ENCODE measurements at places on chromosomes 3 and 15.

DNA sequence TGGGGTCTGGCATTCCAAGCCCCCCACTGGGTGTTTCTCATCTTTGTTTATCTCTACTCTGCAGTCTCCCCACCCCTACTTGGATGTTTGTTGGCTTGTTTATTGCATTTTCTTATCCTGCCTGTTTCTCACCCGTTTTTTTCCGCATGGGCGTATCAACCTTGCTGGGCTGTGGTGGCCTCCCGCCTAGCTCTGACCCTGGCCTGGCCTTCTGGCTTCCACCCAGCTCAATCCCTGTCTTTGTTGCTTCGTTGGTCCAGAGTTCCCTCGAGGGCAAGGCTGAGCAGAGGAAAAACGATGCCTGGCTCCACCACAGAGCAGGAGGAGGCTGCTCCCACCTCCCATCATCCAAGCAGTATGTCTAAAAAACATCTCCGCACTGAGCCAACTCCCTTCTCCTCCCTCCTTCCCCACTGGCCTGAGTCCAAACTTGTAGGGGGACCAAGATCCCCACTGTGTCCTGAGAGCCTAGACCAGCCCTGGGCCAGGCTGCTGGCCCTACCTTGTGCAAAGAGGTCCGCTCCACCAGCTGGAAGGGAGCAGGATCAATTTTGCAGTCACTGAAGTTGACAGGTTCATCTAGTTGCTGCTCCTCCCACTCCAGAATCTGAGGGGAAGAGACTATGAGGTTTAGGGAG is 9.8 kb downstream of the CLCN2 start:
- no peak for DNase-seq

GRCh38 chr15:32833379-32833821 is 115.6 kb downstream of the GREM1 start:
- DNase-seq: no peak

DNA sequence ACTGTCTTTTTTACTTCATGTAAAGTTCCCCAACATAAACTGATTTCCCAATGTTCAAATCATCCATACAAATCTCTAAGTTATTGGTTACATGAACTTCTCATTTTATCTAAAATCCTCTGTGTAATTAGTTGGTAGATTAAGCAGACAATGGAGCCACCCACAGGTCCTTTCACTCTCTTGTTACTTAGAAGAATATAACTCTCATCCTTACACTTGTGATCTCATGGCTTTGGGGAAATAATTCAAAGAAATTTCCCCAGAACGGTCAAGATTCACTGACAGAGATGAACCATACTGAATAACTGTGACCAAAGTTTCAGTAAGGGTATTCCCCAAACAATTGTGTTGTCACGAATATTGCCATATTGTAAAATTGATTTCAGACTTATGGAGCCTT is 1102.6 kb upstream of the EPHA6 start:
- no peak for DNase-seq

- DNase-seq: no peak
These were observed 429.7 kb downstream of the RAP2B start for GRCh38 chr3:153591561-153592245.

- DNase-seq: no peak
These were observed 12.2 kb downstream of the H1-8 start for GRCh38 chr3:129555153-129555550.

- no peak for DNase-seq
These were observed 184.1 kb downstream of the ADAMTSL3 start for GRCh38 chr15:83837945-83838571.

GRCh38 chr3:52198643-52199608 is 966 bp downstream of the ALAS1 start:
- DNase-seq: no peak

DNA sequence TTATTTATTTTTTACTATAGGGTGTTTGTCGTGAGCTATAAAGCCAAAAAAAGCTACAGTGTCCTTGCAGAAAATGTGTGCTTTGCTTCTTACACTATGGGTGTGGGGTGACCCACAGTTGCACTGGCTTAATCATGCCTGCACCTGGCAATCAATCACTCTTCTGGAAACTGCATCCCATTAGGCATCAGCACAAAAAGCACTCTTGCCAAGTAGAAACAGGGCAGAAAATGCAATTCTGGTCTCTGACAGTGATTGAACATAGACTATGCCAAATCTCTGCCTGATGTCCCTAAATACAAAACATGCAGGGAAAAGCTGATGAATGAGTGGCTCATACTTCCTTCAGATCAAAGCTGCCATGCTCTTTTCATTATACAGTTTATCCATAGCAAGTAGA is 30.4 kb upstream of the PLAAT1 start:
- DNase-seq: no peak

GRCh38 chr3:179957264-179957845 is 79.4 kb downstream of the PEX5L start:
- no peak for DNase-seq

- DNase-seq: no peak
These were observed 476.5 kb upstream of the WNT5A start for GRCh38 chr3:55963601-55964000.

- DNase-seq: no peak
These were observed 14.0 kb downstream of the CHCHD4 start for GRCh38 chr3:14110699-14111098.

DNA sequence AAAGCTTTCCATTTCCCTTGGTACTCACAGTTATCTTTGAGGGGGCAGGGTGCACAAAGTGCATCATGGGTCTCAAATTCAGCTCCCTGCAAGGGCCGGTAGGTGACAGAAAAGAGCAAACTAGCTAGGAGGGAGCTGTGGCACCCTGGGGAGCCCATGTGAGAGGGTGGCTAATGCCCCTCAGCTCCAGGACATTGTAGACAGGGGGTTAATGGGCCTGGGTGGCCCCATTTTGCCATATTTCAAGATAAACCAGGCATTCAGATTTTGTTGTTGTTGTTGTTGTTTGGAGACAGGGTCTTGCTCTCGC is 3.7 kb upstream of the SLC6A6 start:
- DNase-seq: no peak

DNA sequence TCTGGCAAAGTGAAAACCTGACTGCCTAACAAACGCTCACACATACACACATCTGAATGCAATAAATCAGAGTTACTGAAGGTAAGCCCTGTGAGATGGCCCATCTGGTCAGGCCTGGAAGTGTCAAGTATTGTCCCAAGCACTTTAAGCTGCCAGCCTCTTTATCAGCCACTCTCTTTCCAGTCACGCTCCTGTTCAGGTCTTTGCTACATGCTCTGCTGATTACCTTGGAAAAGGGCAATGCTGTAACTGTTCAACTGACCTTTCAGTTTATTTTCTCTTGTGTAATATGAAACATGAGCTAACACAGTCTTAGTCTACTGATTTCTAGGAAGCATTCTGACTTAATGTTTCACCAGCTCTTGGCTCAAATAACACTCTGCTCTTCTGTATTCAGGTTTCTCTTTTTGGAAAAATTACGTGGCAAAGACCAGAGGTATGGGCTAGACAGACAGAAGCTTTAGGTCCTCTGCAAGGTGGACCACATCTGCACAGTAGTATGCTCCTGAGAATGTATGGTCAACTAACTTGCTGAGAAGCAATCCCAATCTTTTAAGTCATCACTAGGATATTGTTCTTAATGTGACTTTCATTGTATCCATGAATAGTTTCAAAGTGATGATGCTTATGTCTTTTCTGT is 44.5 kb downstream of the GBE1 start:
- DNase-seq: no peak

DNA sequence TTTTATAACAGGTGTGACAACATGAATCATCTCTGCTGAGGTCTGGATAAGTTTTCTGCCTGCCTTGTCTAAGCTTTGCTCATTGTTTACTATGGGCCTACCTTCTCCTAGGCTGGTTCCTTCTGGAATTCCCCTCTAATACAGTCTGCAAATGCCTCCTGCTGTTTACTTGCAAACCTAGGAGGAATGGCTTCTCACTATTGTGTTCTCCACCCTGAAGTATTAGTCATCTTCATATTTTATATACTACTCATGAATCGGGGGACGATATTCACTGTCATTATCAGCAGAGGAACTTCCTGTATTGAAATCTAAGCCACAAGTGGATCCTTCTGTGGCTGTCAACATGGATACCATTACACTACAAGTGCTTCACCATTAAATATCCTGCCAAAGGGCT is 154.8 kb downstream of the PLCL2 start:
- DNase-seq: no peak

- DNase-seq: no peak
These were observed 102.4 kb upstream of the EOMES start for GRCh38 chr3:27824312-27825200.

DNA sequence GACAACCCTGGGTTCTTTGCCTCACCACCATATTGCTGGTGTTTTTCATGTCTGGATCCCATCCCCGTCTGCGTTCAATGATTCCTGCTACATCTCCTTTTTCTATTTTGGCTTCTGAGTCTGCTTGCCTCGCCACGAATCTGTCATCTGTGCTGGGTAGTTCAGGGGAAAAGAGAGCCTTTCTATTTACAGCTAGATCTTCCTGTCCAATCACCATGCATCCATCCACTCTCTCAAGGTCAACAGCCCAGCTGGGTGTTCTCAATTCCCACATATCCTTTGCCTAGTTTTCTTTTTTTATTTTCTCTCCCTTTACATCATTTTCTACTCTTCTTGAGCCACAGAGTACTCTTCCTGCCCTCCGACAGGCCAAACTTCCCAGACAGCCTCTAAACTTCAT is 104.8 kb upstream of the RAD18 start:
- no peak for DNase-seq

GRCh38 chr3:77096966-77097890 is 57.3 kb downstream of the ROBO2 start:
- DNase-seq: no peak

DNA sequence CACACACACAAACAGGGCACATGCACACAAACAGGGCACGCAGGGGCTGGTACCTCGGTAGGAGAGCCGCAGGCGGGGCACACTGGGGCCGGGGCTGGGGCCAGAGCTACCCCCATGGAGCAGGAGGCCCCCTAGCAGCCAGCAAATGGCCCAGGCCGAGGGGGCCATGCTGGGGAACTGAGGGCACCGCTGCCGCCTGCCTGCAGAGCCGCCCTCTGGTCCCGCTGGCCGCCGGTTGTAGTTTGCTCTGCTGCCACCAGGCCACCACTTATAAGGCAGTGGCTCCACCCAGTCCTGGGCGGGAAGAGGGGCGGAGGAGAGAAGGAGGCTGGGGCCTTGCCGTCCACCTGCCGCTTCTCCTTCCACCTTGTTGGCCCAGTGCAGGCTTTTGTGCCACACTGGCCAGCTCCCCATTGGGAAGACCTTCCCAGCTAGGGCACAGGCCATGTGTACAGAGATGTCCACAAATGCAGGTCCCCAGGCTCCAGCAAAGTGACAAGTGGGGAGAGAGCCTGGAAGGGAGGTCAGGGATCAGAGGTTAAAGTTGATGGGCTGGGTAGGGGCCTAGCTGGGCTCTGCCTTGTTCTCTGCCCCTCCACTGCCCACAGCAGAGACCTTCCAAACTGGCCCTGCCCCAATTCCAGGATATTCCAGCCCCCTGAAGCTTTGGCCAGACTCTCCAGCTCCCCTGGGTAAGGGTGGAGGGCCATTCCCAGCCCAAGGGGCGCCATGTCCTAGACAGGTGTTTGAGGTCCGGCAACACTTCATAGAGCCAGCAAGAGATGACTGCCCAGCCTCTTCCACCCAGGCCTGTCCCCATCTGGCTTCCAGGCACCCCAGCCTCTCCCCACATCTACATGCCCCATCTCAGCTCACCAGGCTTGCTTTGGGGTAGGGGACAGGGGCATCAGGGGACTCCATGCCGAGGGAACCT is at the start of gene SEMA3G:
SEMA3G (minus strand) TSS at position 244 of the 934 bp plus-strand sequence; CDS start at position 168, 76 bp downstream.
- peak; percentile 64 for DNase-seq

GRCh38 chr3:142225885-142226215 is 465 bp upstream of the GK5 start:
- DNase-seq: no peak

DNA sequence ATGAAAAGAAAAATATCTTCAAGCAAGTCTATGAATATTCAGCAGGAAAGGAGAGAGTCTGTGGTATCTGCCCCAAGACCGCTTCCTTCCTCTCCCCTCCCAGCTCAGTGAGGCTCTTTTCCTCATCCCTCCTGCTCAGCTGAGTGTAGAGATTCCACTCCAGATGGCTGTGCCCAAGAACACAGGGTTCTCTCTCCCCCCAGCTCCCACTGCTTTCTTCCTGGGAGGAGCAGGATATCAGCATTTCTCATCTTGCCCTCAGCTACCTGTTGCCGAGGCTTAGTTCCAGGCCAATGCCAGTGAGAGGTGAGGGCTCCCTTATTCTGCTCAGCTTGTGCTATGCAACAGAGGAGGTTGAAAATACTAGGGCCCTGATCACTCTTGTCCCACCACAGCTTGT is 211.9 kb downstream of the SV2B start:
- no peak for DNase-seq

DNA sequence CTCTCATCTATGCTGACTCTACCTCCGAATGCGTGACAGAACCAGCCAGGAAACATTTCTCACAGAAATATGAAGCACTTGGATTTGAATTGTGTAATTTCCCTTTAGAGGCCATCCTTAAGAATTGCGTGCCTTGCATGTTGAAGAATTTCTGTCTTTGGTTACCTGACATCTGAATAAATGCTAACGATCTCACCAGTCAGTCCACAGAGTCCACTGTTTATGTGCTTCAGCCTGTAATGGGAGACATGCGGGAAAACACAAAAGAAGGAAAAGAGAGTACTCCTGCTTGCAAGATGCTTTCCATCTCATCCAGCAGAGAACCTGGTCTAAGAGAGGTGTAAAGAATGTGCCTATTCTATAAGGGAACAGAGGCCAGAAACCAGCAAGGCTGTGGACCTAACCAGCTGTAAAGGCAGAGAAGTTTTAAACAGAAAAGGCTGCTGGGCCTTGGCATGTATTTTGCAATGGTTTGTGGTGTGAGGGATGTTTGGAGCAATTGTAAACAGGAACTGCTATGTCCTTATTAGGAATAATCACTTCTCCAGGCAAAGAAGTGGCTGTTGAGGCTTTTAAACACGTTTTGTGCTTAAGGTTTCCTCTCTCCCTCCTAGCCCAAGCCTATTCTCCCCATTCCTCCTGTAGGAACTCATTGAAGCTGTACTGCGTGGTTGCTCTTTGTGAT is 36.4 kb upstream of the BOC start:
- DNase-seq: no peak

DNA sequence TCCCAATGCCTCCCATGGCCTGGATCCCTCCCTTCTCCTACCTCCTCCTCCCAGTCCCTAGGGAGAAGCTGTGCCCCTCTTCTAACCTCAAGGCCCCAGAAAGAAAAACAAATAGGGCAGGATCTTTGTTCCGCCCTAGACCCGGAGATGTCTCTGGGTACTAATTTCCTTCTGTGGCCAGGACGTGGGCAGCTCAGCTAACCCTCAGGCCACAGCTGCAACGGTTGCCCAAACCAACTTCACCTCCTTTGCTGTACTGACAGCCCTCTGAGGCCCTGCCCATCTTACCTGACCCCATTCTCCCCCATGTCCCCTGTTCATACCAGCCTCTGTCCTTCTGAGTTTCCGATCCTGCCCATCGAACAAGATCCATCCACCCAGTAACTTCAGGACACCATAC is 70.7 kb downstream of the SRGAP3 start:
- no peak for DNase-seq

Measured in stimulated activated CD4-positive, alpha-beta T cell treated with anti-CD3 and anti-CD28 coated beads, Interleukin-1b, Interleukin-23, amount 100 ng/mL, for 24 hours (primary cell).